ENCODE measurements at places on chromosomes 3 and 15.

- DNase-seq = no peak
Measured at GRCh38 chr15:80891006-80891405, 98.6 kb downstream of the MESD start.

- no peak for DNase-seq
Measured at GRCh38 chr15:50184863-50185504, 3.0 kb downstream of the SLC27A2 start.

DNA sequence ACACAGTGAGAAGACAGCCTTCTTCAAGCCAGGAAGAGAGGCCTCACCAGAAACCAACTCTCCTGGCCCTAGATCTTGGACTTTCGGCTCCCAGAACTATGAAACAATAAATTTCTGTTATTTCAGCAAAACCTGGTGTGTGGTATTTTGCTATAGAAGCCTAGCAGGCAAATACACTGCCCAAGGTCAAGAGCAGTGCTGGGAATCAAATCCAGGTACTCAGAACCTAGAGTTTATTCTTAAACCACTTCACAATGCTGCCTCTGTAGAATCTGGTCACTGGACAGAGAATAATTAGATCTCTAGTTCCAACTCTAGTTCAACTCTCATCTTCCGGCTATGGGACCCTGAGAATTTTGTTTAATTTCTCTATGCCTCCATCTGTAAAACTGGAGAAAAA is 46.6 kb downstream of the ATP13A4 start:
- no peak for DNase-seq

- no peak for DNase-seq
Measured at GRCh38 chr15:69897061-69897460, 200.7 kb downstream of the TLE3 start.

GRCh38 chr3:182105875-182106274 is 394.1 kb downstream of the SOX2 start:
- no peak for DNase-seq

DNA sequence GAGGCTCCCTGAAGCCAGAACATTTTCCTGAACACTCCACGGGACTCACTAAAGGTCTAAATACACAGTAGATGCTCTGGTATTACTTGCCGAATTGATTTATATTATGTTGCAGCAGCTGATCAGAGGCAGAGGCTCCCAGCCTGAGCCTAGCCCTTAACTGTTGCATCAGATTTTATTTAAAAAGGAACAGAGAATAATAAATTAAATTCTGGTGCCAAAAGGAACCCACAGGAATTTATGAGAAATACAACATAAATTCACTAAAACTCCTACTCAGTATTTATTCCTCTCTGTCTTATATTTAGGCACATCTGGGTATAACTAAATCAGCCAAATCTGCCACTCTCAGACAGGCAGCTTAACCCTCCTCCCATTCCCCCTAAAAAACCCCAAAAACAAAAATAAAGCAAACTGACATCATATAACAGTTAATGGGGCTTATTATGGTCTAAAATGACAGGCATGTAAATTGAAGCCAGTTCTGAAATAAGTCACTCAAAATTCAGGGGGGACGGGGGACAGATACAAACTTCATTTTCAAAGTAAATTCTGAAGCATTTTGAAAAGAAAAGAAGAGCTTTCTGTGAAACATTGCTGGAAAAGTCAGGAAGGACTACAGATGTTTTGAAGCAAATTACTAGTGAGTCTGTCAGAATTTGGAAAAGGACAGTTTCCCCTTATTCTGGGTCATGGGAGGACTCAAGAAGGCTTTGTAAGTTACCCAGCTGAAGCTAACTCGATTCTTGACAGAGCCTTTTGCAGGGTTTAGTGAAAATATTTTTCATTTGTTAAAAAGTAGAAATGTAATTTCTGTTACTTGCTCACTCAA is 53.8 kb upstream of the CORO2B start:
- no peak for DNase-seq

DNA sequence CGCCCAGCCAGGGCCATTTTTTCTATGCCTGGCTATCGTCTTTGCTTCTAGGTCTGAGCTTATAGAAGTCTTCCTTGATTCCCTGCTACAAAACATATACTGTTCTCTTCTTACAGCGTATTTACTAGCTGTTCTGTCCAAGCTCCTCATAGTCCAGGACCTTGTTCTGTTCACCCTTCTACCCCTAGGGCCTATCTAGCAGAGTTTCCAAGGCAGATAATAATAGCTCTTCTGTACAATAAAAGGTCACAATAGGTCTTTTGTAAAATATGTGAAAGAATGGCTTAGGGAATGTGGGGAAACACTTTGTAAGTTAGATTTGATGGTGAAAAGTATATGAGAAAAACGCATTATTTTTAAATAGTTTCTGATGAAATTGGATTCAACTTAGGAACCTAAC is 158.2 kb downstream of the P3H2 start:
- no peak for DNase-seq

DNA sequence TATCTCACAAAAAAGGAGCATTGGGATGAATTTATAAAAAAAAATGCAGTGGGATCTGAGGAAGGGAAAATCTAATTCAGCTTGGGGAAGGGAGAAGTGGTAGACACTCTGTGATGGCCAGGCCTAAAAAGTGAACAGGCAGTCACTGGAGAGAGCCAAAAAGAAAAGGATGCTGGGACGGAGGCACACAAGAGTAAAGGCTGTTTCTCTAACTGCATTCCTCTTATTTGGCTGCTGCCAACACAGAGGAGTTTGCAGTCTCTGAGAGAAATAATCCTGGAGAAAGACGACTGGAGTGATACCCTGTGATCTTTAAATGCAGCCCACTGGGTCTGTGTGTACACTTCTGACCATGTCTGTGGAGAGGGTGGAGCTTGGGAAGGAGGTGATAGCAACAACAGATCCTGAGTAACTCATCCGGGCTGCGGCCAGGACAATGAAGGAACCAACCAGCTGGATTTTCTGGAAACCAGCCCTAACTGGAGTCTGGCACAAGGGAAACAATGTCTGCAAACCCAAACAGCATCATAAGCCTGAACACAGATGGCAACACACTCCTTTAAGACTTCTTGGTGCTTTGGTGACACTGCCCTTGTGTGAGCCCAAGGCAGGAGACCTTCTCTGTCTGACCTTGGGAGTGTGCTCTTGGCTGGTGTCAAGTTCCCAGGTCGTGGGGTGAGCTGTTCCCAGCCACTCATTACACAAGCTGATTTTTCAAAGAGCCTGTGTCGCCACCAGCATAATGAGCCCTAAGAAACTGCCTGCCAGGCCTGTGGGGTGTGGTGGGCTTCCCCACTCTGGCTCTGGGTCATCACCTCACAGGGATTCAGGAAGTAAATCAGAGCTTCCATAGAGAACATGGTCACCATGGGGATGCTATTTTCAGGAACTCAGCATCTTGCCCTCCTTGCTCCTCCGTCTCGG is 8.0 kb downstream of the FYCO1 start:
- no peak for DNase-seq

All from effector CD4-positive, alpha-beta T cell (primary cell).